Activated CD4-positive, alpha-beta T cell treated with anti-CD3 and anti-CD28 coated beads, Interleukin-2, amount 10 ng/mL, durations not matched to agents 24 days and 14 days (primary cell): ENCODE measurements at places on chromosomes 16 and 17.

GRCh38 chr16:12295395-12295794 is 318.9 kb downstream of the SNX29 start:
- no peak overlapping the region for H3K4me3 ChIP-seq
- no peak overlapping the region for H3K27ac ChIP-seq
- H3K36me3 ChIP-seq: no peaks in the 10 kb centered on the region

- no peaks in the 10 kb centered on the region for H3K4me1 ChIP-seq
- peaks cover 51% of the 10 kb centered on the region for H3K27me3 ChIP-seq
- no peak for DNase-seq
Measured at GRCh38 chr17:19534562-19535149, 1.0 kb downstream of the SLC47A1 start.

GRCh38 chr17:65055280-65055707 is 1.2 kb downstream of the GNA13 start:
- peak overlapping the region; percentile 92 for H3K27ac ChIP-seq
- peaks cover 6% of the 10 kb centered on the region for H3K27me3 ChIP-seq
- no peak for DNase-seq
- peaks cover 44% of the 10 kb centered on the region for H3K4me1 ChIP-seq

- DNase-seq: peak; percentile 74
- H3K27ac ChIP-seq: peak overlapping the region; percentile 86
- H3K27me3 ChIP-seq: peaks cover 13% of the 10 kb centered on the region
- H3K4me1 ChIP-seq: peaks cover 36% of the 10 kb centered on the region
Measured at GRCh38 chr17:42459256-42459800, 650 bp downstream of the ATP6V0A1 start.

GRCh38 chr17:60391471-60392041 is 377 bp downstream of the USP32 start:
- H3K27me3 ChIP-seq: no peaks in the 10 kb centered on the region
- H3K4me3 ChIP-seq: peak overlapping the region; percentile 96
- peaks cover 5% of the 10 kb centered on the region for H3K36me3 ChIP-seq
- H3K4me1 ChIP-seq: peaks cover 41% of the 10 kb centered on the region
- H3K27ac ChIP-seq: peak overlapping the region; percentile 99

DNA sequence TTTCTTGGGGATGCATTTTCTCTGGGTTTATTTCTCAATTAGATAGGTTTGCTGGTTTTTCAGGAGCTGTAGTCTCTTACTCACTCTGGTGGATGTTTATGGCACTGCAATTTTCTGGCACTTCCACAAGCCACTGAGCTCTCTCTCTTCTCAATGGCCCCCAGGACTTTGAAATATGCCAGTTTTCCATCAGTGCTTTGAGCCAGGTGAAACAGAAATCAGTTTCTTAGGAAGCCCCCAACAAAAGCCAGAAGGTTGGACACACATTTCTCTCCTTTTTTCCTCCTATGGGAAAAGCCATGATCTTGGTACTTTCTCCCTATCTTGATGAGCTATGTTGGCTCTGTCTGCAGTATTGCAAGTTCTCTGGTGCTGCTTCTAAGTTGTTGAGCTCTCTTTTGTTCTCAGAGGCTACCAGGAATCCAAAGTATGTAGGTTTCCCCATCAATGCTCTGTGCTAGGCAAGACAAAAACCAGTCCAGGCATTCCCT is 90.7 kb upstream of the SMIM36 start:
- no peaks in the 10 kb centered on the region for H3K4me1 ChIP-seq
- H3K36me3 ChIP-seq: no peaks in the 10 kb centered on the region
- DNase-seq: peak; percentile 75
- H3K27me3 ChIP-seq: peaks cover 3% of the 10 kb centered on the region
- no peak overlapping the region for H3K27ac ChIP-seq

DNA sequence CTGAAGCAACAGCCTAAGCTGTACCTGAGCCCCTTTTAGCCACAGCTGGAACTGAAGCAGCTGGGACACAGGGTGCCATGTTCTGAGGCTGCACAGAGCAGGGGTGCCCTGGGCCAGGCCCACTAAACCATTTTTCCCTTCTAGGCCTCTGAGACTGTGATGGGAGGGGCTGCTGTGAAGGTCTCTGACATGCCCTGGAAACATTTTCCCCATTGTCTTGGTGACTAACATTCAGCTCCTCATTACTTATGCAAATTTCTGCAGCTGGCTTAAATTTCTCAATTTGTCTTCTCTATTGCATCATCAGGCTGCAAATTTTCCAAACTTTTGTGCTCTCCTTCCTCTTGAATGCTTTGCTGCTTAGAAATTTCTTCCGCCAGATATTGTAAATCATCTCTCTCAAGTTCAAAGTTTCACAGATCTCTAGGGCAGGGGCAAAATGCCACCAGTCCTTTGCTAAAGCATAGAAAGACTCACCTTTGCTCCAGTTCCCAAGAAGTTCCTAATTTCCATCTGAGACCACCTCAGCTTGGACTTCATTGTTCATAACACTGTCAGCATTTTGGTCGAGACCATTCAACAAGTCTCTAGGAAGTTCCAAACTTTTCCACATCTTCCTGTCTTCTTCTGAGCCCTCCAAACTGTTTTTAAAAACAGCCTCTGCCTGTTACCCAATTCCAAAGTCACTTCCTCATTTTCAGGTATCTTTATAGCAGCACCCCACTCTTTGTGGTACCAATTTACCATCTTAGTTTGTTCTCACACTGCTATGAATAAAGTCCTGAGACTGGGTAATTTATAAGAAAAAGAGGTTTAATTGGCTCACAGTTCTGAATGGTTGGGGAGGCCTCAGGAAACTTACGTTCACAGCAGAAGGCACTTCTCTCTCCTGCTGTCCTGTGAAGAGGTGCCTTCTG is 49.8 kb downstream of the TMEM100 start:
- no peak overlapping the region for H3K4me3 ChIP-seq
- H3K27ac ChIP-seq: no peak overlapping the region
- no peak for DNase-seq
- peaks cover under 1% of the 10 kb centered on the region for H3K27me3 ChIP-seq

GRCh38 chr16:2096853-2097595 is 38.7 kb downstream of the PKD1 start:
- H3K27me3 ChIP-seq: no peaks in the 10 kb centered on the region
- DNase-seq: no peak

GRCh38 chr17:10192972-10193371 is 5.4 kb downstream of the GAS7 start:
- no peak for DNase-seq
- no peaks in the 10 kb centered on the region for H3K4me1 ChIP-seq
- peaks cover 12% of the 10 kb centered on the region for H3K27me3 ChIP-seq
- H3K27ac ChIP-seq: no peak overlapping the region
